ENCODE measurements at places on chromosomes 5 and 9.

DNA sequence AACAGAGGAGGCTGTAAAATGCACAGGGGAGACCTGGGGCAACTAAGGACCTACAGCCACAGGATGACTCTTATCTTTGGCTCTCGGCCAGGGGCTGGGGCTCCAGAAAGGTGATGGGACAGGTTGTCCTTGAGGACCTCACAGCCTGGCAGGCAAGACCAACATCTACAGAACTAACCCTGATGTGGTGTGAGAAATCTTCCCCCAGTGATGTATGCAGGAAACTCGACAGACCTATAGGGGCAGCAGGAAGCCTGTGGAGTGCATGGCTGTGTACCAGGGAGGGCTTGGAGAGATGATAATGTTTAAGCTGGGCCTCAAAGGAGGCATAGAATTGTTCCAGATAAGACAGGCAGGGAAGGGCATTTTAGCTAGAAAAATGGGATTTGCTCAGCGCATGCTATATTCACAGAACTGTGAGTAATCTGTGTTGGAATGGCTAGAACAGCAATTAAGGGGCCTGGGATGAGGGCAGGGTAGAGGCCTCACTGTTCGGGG lies 68.5 kb upstream of the SLC25A51 start:
- DNase-seq = peak; percentile 57

DNA sequence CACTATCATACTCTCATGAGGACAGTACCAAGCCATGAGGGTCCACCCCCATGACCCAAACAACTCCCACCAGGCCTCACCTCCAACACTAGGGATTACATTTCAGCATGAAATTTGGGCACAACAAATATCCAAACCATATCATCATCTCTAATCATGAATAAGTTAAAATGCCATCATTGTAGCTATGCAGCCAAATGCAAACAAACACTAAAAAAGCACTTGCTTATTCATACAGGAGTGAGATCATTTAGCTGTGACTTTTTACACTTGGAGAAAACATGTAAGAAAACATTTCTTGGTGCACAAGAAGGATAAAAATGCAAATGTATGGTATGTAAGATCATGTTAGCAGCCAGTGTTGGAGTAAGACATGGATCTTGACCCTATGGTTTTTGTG lies 24.2 kb downstream of the BAAT start:
- no peak for DNase-seq

DNA sequence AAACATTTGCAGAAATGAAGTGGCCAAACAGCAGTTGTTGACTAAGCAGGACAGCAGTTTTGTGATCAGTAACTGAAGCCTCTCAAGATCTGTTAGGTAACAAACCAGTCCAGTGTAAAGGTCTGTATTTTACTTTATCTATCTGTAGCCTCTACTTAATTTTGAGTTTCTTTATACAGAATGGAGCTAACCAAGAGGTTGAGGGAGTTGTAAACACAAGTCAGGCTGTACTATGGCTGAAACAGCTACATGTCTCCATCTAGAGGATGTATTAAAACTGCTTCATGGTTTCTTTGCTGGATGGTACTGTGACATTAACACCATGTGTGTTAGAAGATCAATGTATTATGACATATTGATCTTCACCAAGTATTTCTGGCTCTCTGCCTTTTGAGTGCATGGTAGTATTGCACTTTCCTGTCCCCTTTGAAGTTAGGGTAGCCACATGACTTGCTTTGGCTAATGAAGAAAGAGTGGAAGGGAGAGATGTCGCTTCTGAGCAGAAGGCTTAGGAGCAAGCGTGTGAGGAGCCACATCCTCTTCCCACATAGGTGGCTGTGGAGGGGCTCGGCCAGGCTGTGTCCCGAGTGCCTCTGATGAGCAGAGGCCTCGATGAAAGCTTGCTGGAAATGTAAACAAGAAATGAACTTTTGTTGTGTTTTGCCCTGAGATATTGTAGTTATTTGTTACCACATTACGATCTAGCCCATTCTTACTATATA lies 105.6 kb upstream of the PCA3 start:
- DNase-seq = peak; percentile 81

- peak; percentile 61 for DNase-seq
Observed at GRCh38 chr9:14251154-14252071, 62.5 kb downstream of the NFIB start.

DNA sequence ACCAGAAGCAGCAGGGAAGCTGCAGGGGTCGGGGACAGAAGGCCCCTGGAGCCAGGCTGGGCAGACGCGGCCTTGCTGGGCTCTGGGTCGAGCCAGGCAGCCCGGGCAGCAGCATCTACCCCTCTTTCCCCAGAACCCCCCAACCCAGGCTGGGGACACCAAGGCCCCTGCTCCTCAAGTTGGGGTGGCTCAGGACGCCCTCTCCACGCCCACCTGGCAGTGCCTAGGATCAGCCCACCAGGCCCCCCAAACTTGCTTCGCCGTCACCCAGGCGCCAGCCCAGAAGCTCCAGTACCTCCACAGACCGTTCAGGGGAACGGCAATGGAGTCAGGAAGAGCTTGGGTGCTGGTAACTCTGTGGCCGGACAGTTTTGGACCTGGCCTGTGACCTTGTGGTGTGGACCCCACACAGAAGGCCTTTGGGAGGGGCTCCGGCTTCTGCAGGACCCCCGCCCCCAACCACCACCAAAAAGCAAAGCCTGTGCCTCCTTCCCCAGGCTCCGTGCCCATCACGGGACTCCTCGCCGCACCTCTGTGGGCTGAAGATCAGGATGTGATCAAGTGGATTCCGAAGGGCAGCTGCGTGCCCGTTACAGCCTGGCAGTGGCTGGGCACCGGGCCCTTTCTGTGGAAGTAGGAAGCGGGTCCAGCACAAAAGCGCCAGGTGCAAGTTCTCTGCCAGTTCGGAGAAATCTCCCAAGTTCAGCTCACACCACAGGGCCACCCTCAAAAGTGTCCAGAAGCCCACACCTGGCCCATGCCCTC lies 2.1 kb downstream of the SLC12A7 start:
- no peak for DNase-seq

DNA sequence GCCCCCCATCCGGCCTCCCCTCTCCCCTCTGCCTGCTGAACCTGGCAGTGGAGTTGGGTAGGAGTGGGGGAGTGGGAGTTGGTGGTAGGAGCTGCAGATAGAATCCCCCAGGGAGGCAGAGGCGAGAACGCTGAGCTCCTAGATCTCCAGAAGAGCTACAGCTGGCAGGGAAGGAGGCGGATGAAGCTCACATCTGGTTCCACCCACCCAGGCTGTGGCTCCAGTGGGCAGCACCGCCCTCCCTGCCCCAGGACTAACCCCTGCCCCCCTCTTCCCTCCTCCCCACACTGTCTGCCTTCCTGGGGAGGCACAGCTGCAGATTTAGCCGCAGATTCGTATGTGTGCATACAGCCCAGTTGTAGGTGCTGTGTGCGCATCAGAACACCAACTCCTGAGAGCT lies 34.2 kb downstream of the C9orf50 start:
- DNase-seq = peak; percentile 78
